ENCODE measurements at places on chromosomes 6 and 20. TPM values are rescaled to one million over a fixed set of nuclear protein-coding genes. Genes with fewer than 3 reads are reported as not detected.
A peak's percentile ranks its signal among the peaks of the same experiment; 100 is the strongest.

DNA sequence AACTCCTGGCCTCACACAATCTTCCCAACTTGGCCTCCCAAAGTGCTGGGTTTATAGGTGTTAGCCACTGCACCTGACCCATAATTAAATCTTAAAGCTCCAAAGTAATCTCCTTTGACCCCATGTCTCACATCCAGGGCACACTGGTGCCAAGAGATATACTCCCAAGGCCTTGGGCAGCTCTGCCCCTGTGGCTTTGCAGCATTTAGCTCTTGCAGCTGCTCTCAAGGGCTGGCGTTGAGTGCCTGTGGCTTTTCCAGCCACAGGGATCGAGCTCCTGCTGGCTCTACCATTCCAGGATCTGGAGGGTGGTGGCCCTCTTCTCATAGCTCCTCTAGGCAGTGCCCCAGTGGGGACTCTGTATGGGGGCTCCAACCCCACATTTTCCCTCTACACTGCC, 49.3 kb upstream of the CD2AP start:
- no peak for DNase-seq

DNA sequence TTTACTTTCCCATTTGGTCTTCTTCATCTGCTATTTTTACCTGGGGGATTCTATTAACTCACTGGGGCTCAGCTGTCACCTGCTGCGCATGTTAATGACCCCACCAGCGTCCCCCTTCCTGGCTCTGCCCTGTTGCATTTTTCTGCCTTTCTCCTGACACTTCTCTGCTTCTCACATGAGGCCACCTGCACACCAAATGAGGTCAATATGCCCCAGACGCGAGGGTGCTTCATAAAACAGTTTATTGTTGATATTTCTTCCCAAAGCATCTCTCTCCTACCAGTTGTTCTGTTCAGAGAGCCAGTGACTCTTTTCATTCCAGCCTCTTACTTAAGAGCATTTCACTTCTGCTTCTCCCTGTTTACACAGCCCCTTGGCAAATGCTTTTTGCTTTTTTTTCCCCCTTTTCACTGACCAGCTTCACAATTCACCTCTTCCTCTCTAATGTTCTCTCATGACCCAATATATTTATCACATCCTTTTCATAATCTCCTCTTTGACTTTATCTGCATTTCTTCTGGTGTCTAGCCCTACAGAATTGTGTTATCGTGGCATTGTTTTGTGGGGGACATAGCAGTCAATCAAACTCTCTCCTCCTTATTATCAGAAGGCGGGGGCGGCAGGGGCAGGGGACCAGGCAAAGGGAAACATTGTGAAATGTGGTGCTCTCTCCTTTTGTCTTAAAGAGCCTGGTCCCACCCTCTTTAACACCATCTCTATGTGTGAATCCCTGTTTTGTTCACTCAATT, 545.8 kb upstream of the CITED2 start:
- DNase-seq, result no peak

GRCh38 chr6:155314773-155315515, 660 bp upstream of the TFB1M start:
- peak; percentile 87 for DNase-seq

DNA sequence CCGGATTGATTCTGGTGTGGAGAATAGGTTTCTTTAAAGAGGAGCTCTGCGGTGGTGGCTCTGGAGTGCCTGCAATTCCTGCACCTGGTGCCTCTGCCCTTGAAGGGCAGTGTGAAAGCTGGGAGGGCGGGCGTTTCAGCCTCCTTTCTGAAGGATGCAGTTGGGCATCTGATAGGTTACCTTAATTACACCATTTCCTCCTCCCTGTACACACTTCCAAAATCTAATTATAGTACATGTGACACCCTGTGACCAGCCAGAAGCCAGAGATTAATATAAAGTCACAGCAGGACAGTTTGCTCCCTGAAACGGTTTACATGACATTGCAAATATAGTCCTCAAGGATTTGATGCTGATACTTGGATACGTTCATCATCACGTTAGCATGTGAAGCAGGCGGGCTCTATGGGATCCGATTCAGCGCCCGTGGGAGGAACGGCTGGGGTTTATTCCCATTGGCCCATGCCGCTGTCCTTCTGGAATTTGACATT, 548.2 kb downstream of the QKI start:
- DNase-seq, result no peak

GRCh38 chr6:53985366-53985765, 125.9 kb upstream of the MLIP start:
- DNase-seq, result no peak

GRCh38 chr6:118912646-118913045, 18.7 kb downstream of the ASF1A start:
- DNase-seq, result no peak

GRCh38 chr20:9516234-9516871, 2.0 kb downstream of the LAMP5 start:
- no peak for DNase-seq

DNA sequence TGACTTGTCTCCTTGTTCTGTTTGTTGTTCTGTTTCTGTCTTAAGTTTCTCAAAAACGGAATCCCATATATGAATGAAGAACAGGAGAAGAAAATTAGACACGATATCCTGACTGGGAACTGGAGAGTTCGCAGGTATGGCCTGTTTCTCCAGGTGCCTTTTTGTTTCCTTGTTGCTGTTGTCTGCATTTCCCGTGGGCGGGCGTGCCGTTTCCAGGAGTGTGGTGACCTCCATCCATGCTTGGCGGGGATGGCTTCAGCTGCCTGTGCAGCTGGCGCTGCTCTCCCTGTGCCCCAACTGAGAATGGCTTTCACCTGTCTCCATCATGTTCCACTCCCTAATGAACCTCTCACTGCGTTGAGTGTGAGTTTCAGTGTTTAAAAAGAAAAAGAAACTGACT, 4.4 kb downstream of the PNLDC1 start:
- DNase-seq, result no peak

- DNase-seq, result no peak
Measured at GRCh38 chr20:17281478-17281877, 54.6 kb downstream of the PCSK2 start.

DNA sequence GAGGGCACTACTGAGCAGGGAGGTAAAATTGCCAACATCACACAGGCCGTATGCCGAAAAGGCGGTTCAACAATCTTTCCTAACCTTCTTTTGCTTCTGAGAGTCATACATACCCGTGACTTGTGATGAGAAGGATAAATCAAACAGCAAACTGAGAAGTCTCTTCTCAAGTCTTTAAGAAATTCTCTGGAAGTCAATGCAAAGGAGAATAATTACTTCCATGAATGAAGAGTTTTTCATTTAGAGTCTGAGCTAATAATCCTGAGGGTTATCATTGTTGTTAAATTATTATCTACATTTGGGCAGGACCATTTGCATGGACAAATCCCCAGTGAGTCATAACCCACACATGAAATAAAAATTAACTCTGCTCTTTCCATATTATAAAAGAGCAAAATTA, 22.4 kb upstream of the ILRUN start:
- DNase-seq, result no peak

- peak; percentile 64 for DNase-seq
Measured at GRCh38 chr20:9301129-9302090, 213.0 kb upstream of the LAMP5 start.

DNA sequence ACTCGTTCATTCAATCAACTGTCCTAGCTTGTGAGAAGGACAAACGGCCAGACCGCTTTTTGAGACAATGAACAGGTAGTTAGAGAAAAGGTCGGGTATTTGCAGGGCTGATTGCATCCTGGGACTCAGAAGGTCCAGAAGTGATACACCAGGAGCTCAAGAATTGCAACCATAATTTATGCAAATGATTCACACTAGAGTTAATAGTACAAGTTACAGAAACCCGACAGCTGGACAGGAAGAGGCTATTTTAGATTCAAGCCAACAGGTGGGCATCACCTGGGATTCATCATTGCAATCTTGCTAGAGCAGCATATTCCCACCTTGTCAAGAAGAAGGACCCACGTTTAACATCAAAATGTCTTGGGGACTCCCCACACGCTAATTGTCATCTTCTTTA, 83.5 kb downstream of the TNFAIP3 start:
- no peak for DNase-seq

DNA sequence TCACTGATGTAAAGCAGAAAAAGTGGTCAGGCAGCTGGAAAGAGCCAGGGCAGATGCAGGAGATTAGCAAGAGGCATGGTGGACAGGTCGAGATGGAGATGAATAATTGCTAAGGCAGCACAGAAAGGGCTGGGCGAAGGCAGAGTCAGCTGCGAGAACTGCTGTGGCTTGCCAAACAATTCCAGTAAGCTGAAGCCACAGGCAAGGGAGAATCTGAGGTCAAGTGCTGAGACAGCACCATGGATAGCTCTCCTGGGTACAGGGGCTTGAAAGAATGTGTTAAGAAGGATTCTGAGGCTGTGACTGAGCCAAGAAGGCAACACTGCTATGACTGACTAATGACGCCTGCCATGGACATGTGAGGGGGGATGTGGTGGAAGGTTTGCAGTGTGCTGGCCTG, 220.8 kb upstream of the FOXA2 start:
- no peak for DNase-seq

GRCh38 chr6:145017516-145017915, 717.8 kb downstream of the EPM2A start:
- peak; percentile 45 for DNase-seq

DNA sequence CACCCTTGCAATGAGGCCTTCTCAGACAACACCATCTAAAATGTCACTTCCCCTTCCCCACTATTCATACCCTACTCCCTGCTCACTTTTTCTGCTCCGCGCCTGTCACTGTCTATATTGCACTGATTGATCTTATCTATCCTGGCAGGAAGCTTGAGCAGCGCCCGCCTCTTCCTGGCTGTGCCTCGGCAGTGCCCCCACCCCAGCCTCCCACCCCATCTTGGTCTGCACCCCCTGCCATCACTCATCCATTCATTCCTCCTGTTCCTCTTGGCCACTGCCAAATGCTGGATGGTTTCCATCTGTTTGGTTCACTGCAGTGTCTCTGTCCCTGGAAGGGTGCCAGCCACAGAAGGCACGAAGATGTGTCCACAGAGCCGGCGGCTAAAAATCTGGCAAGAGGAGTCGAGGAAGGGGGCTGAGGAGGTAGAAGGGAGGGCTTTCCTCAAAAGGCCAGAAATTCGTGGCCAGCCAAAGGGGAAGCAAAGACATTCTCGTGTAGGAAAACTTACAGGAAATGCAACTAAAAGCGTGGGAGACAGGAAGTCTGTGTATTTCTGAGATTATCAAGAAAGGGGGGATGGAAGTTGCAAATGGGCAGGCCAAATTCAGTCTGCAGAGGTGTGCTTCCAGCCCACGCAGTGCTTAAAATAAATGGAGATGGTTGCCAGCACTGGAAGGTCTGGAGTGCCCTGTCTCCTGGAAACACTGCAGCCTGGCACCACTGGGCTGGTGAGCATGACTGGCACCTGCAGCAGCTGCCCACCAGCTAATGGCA, 27.6 kb downstream of the SYNJ2 start:
- peak; percentile 87 for DNase-seq

DNA sequence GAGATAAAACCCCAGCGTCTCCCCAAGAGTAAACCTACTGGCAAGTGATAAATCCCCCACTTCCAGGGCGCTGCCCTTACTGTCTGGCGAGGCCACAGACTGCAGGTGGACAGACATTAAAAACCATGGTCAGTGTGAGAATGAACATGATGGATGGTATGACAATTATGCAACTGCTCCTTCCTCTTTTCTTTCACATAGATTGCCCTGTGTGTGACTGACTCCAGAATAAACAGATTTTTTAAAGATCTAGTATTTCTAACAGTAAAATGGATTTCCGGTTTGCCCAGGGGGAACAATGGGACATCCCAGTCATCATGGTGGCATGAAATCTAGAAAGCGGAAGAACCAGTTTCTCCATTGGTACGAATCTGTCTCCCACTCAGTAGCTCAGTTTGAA, 153.7 kb downstream of the FOXC1 start:
- peak; percentile 59 for DNase-seq

DNA sequence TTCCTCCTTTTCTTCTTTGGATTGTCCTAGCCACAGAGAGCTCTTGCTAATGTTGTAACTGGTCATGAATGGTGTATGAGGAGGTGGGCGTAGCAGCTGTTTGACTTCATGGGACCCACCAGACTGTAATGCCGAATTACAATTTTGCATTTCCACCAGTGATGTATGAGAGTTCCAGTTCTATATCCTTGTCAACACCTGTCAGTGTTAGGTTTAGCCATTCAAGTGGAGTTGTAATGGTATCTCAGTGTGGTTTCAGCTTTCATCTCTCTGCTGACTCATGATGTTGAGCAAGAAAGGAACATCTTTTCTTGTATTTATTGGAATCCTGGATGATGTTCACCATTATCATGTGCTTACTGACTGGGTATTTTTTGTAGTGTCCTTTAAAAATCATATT, 5.1 kb downstream of the IGF2R start:
- DNase-seq, result no peak

DNA sequence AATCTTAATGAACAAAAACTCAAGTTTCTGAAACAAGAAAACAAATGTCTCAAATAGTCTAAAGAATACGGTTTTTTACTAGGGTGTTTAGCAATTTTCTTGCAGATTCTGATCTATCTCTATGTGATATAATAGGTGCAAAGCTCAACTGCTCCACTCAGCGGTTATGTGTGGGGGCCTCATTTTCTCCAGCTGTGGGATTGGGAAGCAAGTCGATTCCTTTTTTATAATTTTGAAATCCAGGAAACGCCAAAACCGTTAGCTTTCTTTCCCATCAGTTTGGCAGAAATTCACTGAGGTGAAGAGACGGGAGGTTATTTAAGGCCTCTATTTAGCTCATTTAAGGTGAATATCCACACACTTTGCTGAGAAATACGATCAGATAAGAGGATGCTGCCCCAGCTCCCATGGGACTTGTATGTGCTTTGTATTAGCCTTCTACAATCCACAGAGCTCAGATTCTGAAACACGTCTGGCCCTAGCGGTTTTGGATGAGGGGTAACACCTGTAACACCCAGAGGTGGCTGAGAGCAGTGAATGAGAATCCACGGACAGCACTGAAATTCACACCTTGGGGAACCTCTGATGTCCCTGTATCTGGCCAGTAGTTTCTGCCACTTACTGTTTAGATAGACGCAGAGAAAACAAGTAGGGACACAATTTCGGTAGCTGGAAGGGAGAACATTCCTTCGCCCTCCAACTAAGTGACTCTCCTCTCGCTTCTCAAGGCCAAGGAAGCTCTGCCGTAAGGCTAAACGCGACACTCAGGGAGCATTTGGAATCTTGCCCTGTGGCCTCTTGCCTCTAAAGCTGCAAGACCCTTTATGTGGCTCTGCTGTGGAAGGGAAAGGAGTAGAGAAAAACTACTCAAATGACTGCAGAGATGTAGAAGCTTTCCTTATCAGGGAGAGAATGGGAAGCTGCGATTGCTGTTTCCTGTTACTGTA, 6.5 kb upstream of the BCAS4 start:
- peak; percentile 20 for DNase-seq

- no peak for DNase-seq
Measured at GRCh38 chr20:63641146-63641791, 12.0 kb downstream of the STMN3 start.

OR2B6 gene
- total RNA-seq, result not detected

SCUBE3 gene
- 0.60 TPM for total RNA-seq

EYA2 gene
- not detected for total RNA-seq

MED23 gene
- 24.4 TPM for total RNA-seq

TAPBP gene
- total RNA-seq, result 46.9 TPM

CTCFL gene
- not detected for total RNA-seq

IPCEF1 gene
- total RNA-seq, result 1.3 TPM

ENTPD6 gene
- total RNA-seq, result 51.4 TPM

SLC17A4 gene
- not detected for total RNA-seq

COL9A1 gene
- not detected for total RNA-seq

WFDC10B gene
- not detected for total RNA-seq

C6orf89 gene
- total RNA-seq, result 21.2 TPM

CSNK2B gene
- 67.6 TPM for total RNA-seq

All from lung microvascular endothelial cell (primary cell).